SK-MEL-5 (cell line): ENCODE measurements at places on chromosomes 4 and X.

DNA sequence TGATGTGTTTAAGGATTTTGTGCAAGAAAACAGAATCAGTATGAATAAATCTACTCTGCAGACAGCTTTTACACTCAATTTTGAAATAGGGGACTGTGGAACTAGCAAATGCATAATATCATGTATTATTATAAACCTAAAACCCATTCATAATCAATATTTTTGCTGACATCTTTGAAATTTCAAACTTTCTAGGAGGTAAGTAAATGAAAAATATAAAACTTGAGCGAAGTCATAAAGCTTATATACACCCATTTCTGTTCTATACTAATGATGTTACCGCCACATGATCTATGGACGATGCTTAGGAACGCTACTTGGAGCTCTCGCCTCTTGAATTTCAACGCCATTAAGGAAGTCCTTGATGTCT, 38.1 kb downstream of the ADGRA3 start:
- no peak for DNase-seq

DNA sequence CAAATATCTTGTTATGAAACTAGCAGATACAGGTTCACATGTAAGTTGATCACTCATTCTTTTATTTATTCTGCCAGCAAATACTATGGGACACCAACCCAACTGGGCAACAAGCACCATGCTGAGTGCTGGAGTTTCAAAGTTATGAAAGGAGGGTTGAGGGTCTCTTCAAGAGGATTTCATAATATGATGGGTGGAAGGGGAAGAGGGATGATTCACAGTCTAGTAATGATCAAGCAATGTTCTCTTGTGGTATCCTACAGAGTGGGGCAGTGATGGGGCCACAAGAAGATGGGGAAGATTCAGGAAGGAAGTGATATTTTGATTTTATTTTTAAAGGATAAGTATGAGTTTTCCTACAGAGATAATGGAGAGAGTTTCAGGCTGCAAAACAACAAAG, 46.2 kb upstream of the TXK start:
- DNase-seq: no peak

DNA sequence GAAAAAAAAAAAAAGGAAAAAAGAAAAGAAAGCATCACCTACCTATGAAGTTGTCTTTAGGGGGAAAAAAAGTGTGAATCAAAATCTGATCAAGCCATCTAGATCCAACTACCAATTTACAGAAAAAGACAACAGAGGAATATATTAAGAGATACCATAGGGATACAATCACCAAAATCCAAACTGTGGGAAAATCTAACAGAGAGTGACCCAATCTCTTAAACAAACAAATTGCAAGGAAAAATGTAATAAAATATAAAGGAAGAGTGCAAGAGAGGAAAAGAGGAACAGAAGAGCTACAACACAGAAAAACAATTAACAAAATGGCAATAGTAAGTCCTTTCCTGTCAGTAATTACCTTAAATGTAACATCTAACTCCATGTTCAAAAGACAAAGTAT, 19.0 kb downstream of the THOC2 start:
- no peak for DNase-seq

GRCh38 chr4:182890202-182890601, 27.0 kb downstream of the DCTD start:
- no peak for DNase-seq

DNA sequence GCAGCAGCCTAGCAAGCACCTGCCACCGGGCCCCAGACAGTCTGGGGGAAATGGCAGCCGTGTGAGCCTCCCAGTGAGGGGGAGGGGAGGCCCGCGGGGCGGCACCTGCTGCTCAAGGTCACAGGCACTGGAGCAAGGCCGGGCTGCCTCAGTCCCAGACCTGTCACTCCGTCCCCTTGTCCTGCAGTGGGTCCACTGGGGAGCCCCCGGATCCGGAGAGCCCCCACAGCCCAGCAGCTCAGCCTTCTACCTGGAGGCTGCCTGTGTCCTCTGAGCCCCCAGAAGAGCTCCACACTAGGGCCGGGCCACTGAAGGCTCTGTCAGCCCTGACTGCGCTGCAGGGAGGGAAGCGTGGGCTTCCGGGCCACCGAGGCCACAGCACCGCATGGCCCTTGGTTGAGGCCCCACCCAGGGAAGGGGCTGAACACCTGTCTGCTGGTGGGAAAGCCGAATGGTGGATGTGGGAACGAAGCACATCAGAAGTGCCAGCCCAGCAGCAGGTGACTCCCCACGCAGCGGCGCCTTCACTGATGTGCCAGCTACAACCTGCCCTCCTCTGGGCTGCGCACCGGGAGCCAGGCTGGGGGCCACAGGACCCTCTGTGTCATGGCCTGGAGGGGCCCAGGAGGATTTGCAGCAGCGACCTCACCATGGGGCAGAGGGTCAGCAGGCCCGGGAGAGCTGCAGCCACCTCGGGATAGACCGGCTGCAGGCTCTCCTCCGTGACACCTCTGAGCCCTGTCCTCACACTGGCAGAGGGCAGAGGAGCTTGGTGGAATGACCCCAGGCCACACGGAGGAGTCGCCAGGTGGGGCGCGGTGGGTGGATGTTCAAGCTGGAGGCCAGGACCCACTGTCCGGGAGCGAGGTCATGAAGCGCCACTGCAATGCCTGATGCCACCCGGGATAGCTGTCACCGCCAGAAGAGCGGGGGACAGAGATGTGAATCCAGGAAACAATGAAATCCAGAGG, 35.0 kb upstream of the MXD4 start:
- DNase-seq: no peak

- no peak for DNase-seq
These were observed 70.7 kb upstream of the ANXA10 start for GRCh38 chr4:168021666-168022065.
